ENCODE measurements at places on chromosomes 1 and 21.
A peak's percentile ranks its signal among the peaks of the same experiment; 100 is the strongest.

- no peak for DNase-seq
Observed at GRCh38 chr1:88731475-88732269, 47.6 kb downstream of the PKN2 start.

DNA sequence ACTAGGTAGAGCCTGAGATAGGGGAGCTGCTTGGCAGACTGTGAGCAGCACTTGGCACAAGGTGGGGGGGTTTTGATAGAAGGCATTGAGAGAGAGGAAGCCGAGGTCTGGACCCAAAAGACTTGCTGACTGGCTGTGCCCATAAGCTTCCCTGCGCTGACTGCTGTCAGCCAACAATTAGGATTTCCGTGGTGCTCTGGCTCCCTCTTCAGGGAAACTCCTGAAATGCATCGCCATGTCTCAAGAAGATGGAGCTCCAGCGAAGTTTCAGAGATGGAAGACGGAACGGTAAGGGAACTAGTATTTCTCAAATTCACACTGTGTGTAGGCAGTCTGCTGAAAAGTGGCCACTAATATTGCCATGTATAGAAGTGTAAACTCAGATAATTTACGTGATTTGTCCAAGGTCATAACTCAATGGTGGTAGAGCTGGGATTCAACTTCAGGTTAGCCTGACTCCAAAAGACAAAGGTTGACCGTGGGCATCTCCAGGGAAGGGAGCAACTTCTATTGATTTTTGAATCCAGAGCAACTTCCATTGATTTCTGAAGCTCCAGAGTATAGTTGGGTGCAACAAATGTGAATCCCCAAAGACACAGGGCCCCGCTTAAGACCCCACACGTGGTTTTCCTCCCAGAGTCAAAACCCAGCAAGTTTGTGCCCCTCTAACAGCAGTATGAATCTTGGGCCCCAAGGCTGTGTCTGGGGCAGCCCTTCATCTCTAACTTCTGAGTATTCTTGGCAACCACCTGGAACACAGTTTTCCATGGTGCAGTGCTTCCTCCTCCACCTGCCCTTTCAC lies 44.5 kb upstream of the CRNN start:
- DNase-seq, result peak; percentile 73

- DNase-seq, result peak; percentile 16
Observed at GRCh38 chr1:44805311-44806024, 1.7 kb downstream of the DYNLT4 start.

DNA sequence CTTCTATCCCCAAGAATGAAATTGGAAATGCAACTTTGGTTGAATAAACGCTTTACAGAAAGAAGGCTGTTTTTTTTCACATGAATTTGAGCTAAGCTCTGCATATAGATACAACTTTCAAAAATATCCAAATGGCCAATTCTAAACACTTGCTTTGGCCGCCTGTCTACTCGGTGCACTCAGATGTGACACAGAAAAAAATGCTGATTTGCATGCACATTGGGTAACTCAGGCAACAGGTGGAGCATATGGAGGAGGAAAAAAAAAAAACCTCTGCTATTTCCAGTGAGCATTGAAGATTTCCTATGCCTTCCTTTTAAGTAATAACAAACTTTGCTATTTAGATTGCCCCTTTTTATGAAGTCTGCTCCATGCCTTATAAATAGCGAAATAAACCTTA lies 262.5 kb downstream of the GRIK1 start:
- no peak for DNase-seq

DNA sequence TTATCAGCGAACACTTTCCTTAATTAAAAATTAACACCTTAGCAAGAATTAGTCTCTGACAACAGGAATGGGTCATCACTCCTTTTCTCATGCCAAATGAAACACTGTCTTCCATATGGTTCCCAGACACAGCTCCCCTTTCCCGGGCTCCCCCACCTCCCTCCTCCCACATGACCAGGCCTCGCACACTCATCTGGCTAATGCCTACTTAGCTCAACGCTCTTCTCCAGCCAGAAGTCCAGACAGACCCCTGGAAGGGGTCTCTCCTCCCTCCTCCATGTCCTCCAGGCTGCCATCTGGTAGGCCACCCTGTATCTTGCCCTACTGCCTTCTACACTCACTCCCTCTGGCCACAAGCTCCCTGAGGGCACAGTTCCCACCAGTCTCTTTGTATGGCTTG lies 39.9 kb downstream of the KCNC4 start:
- DNase-seq, result no peak

GRCh38 chr1:25095635-25096200 lies 136.6 kb downstream of the SYF2 start:
- DNase-seq, result no peak

DNA sequence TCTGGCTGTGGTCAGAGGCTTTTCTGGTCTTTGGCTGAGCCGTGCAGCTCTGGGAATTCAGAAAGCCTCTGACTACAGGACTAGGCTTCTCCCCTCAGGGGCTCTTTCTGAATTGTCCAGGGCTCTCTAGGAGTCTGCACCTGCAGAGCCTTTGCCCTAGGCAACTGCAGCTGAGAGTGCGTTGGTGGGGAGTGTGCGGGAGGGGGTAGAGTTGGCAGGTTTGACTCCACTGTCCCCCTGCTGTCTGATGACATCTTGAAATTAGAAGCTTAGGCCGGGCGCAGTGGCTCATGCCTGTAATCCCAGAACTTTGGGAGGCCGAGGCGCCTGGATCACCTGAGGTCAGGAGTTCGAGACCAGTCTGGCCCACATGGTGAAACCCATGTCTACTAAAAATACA lies 32.9 kb downstream of the KIAA1614 start:
- DNase-seq, result no peak

DNA sequence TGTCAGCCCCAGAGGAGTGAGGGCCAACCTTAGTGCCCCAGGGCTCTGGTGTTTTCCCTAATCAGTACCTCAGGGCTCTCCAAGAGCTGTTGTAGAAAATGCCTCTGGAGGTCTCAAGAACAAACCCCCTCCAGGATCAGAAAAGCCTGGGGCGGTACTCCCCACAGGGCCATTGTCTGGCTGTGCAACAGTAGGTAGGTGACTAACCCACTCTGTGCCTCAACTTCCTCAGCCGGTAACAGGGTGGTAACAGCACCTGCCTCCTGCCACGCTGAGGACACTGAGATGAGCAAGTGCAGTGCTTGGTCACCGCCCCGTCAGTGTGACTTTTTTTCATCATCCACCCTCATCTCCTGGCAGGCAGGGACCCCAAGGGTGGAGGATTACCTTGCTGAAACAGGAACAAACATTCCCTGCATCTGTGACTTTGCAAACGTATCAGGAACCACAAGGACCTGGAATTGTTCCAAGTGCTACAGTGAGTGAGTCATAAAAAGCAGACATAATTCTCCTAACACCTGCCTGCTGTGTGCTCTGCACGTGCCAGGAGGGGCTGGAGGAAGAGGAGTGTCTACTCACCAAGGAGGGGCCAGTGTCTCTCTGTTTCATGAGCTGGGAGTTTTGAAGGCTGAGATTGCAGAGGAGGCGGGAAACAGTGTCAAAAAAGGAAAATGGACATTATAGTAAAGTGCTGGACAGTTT lies 440.8 kb downstream of the NPHP4 start:
- no peak for DNase-seq

DNA sequence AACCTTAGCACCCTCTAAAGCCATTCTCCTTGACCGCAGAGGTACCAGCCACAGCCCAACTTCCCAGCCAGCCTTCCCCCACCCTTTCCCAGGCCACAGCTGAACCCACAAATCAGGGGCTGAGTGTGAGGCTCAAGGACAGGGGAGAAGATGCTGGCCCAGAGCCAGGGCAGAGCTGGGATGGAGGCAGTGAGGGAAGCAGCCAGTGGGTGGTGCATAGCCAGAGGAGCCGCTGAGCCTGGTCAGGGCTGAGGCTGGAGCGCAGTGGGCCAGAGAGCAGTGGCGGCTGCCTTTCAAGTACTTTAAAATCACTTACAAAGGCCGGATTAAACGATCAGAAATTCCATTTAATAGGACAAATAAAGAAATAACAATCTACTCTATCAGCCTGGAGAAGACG lies 36.3 kb downstream of the DMAP1 start:
- DNase-seq, result no peak

- DNase-seq, result no peak
Observed at GRCh38 chr1:201482755-201483154, 13.8 kb upstream of the PHLDA3 start.

DNA sequence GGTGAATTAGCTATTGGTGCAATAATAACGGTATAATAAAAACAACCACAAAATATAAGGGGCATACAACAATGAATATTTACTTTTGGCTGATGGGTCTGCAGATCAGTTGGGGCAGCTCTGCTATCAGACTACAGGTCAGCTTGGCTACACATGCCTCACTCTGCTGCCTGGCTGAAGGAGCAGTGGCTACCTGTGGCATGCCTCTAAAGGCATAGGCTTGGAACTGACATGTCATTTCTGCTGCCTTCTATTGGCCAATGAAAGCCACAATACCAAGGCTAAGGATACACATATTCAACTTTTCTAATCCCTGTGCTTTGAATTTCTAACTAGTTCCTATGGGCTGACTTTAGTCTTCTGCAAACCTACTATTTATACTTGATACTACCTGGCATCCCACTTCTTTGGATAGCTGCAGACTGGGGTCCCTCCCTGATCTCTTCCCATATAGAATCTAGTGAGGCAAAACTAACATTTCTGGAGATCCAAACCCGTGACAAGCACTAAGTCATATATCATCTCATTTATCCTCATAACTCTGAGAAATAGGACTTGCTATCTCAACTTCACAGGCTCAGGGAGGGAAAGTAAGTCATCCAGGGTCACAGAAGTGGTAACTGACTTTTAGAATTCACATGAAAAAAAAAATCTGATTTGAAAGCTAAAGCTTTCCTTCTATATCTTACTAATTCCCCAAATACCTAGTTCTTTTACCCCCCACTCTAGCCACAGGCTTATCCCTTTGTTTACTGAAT lies 19.2 kb upstream of the SYDE2 start:
- no peak for DNase-seq

DNA sequence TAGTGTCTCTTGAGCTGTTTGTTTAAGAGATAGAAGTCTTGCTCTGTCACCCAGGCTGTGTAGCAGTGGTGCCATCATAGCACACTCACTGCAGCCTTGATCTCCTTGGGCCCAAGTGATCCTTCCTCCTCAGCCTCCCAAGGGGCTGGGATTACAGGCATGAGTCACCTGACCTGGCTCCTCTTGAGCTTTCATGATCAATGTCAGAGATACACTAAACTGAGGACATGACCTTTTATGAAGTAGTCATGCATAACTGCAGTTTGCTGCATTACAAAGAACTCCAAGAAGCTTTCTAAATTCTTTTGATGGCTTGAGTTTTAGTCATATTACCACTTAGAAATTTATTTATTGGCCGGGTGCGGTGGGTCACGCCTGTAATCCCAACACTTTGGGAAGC lies 77.7 kb downstream of the CC2D1B start:
- no peak for DNase-seq

DNA sequence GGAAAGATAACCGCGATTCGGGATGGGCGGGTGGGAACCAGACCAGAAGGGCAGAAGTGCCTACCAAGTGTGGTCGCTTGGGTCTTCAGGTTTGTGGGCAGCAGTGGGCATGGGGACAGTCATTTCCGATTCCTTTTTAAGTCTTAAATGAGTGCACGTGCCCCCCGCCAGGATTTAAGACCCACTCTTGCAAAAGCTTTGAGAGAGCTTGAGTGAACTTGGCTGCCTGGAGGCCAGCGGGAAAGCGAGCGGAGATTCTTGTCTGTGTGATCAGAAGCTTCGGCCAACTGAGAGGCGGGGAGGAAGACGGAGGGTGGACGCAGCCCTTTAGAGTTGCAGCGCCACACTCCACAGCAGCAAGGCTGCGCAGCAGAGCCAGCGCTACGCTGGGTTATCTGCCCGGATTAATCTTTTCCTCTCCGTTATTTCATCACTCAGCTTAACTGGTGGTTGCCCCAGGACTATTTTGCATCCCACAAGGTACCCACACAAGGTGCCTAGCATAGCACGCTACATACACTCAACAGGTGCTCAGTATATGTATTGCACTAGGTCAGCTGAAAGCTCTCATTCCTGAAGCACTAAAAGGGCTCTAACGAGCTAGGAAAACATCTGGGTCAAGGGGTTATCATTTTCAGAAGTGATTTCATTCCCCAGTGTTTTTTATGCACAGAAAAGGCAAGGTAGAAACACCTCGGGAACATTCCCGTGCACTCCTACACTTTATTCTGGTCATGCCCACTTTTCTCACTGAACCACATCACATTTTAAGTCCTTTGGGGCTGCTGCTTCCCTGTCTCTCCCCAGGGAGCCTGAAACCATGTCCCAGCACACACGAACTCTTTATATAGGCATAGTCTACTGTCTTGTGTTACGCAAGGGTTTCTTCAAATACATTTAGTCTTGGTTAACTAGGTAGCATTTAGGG lies 1.5 kb upstream of the BATF3 start:
- DNase-seq, result no peak

DNA sequence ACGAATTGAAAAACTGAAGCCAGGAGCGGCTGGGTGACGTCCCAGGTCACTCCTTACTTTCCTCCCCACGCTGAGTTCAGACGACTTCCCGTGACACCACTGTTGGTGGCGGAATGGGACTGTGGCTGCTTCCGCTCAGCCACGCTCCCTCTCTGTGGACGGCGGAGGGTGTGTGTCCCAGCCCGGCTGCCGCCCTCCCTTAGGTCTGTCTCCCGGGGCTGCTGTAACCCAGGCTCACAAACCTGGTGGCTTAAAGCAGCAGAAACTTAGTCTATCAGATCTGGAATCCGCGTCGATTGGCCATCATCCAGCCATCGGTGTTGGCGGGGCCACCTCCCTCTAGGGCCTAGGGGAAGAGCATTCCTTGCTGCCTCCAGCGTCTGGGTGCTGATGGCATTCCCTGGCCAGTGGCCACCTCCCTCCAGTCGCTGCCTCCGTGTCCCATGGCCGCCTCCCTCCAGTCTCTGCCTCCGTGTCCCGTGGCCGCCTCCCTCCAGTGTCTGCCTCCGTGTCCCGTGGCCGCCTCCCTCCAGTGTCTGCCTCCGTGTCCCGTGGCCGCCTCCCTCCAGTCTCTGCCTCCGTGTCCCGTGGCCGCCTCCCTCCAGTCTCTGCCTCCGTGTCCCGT lies 17.5 kb downstream of the TRPM2 start:
- DNase-seq, result no peak

DNA sequence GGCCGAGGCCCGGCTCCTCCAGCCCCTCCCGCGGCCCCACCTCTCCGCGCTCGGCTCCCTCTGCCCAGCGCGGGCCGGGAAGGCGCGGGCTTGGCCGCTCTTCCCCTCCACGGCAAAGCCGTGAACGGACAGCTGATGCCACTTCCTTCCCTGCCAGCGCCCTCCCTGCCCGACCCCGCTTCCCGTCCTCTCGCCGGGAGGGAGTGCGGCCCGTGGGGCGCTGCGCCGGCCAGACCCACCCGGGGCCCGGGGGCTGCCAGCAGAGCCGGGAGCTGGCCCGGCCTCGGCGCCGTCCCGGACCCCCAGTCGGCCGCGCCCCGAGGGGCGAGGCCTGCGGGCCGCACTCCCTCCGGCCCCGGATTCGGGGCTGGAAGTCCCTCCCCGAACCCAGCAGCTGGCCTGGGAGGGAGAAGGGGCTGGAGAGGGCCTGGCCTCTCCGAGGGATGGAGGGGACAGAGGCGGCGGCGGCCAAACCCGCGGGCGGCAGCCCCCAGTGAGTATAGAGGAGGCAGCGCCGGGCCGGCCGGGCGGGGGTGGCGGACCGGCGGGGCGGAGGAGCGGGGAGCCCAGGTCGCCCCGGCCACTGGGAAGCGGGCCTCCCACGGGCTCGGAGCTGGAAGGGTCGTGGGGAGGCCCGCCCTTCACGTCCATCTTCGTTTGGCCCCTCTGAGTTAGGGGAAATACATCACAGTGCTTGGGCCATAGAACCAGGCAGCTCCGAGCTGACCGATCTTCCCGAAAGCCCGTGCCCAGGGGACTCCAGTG lies at the start of gene KIAA1614:
TSS of gene KIAA1614 (plus strand) at position 97 of the 765 bp plus-strand sequence. CDS start at position 444, 347 bp downstream.
- DNase-seq, result no peak

Measured in central memory CD4-positive, alpha-beta T cell (primary cell).